ENCODE measurements at places on chromosomes 6 and 20.

- DNase-seq, result no peak
Measured at GRCh38 chr20:47118206-47118605, 223.6 kb downstream of the EYA2 start.

GRCh38 chr20:49676581-49677291 lies 36.9 kb downstream of the B4GALT5 start:
- DNase-seq, result no peak

DNA sequence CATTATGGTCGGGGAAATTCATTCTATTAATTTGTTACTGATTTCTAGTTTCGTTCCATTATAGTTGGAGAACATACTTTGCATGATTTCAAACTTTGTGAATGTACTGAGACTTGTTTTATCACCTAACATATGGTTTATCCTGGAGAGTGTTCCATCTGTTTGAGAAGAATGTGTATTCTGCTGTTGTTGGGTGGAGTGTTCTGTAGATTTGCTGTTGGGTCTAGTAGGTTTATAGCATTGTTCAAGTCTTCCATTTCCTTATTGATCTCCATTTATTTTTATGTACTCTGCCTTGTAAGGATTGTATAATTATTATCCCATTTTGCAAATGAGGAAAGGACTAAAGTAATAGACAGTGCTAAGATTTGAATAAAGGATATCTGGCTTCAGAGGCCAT lies 85.4 kb downstream of the RREB1 start:
- DNase-seq, result no peak

DNA sequence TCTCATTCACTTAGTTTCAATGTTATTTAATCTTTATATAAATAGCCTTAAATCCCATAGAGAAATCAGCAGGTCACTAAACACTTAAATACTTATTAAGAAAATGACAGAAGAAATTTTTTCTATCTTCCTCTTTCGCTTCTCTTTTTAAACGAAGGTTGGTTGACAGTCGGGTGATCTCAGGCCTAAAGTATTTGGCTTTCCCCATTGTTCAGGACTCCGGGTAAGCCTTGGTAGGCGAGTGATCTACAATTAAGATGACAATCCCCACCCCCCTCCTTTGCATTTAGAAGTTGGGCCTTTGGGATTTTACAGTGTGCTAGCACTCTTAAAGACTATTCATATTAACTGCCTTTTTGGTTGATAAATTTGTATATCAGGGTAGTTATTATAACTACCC lies 19.7 kb upstream of the UTRN start:
- no peak for DNase-seq

GRCh38 chr20:58010186-58010585 lies 218.3 kb downstream of the ANKRD60 start:
- DNase-seq, result no peak

- DNase-seq, result no peak
Measured at GRCh38 chr20:38601216-38602184, at the start of gene ARHGAP40. Gene ARHGAP40 (plus strand): TSS chr20:38601809.

DNA sequence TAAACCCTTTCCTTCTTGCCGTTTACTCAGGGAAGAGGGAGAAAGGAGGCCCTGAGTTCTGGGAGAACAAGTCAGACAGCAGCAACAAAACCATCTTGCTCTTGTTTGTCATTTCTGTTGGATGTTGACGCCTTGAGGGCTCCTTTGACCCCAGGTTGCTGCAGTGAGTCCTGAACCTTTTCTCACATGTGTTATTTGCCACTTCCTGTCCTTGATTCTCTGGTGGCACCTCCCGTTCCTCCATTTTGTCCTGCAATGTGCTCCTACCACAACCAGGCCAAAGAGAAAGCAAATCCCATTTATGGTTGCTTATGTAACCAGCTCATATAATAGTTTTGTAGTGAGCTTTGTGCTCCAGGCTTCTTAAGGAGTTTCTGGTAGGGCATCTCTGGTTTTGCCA lies 66.6 kb upstream of the ADGRF4 start:
- no peak for DNase-seq

- no peak for DNase-seq
Measured at GRCh38 chr6:35477551-35478179, 9.5 kb downstream of the RPL10A start.

- DNase-seq, result no peak
Measured at GRCh38 chr6:43900560-43900915, 130.5 kb downstream of the VEGFA start.

DNA sequence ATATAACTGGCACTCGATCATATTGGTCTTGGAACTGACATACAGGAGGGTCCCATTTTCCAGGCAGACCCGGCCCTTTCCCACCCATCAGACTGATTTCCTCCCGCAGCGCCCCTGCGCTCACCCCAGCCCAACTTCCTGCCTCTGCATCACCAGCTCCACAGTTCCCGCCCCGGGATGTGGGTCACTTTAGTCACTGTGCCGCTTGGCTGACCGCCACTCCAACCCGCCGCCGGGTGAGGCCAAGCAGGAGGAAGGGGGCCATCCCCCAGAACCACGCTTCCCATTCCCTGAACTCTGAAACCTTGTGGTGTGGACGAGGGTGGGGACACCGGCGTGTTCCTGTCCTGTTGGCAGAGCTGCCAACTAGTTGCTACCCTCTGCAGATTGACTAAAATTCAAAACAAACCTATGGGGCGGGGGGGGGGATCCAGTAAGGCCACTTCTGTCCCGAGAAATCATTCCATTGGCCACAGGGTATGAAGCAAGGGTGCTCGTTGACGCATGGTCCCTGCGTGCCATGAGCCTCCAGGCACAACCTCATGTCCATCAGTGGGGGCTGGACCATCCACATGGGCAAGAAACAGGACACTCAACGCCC lies 12.3 kb downstream of the TGM2 start:
- no peak for DNase-seq

GRCh38 chr20:2604506-2604835 lies 48.0 kb upstream of the NOP56 start:
- DNase-seq, result no peak

GRCh38 chr6:105212587-105212986 lies 32.8 kb upstream of the POPDC3 start:
- no peak for DNase-seq

GRCh38 chr20:59393142-59393541 lies 92.7 kb downstream of the EDN3 start:
- no peak for DNase-seq

DNA sequence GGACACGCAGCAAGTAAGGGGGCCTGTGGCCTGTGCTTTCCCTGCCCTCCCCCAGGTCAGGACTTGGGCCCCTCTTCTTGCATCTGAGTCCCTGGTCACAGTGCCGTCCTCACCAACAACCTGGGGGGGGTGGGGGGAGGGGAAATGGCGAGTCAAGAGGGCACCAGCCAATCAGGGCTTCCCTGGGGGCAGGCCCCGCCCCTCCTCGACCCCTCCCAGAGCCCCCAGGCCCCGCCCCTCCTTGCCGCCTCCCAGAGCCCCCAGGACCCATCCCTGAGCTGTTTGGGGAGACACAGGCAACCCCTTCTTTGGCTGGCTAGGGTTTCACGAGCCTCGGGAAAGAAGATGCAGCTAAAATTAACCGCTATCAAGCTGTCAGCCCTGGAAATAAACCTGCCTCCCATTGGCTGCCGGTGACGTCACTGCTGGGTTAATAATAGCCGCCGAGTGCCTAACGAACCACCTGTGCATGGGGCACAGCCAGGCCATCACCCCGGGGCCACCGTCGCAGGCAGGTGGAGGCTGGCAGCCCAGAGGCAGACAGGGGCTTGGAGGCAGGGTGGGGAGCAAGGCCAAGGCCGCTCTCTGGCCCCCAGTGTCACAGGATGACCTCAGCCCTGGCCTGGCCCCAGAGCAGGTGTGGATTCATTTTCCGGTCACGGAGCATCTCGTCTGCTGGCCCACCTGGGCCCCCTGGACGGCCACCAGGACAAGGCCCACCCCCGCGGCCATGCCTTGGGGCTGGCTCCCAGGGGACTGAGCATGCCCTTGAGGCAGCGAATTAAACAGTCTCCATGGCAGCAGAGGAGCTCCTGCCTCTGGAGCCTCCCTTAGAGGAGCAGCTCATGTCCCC lies 3.2 kb upstream of the EEF1A2 start:
- peak; percentile 82 for DNase-seq

DNA sequence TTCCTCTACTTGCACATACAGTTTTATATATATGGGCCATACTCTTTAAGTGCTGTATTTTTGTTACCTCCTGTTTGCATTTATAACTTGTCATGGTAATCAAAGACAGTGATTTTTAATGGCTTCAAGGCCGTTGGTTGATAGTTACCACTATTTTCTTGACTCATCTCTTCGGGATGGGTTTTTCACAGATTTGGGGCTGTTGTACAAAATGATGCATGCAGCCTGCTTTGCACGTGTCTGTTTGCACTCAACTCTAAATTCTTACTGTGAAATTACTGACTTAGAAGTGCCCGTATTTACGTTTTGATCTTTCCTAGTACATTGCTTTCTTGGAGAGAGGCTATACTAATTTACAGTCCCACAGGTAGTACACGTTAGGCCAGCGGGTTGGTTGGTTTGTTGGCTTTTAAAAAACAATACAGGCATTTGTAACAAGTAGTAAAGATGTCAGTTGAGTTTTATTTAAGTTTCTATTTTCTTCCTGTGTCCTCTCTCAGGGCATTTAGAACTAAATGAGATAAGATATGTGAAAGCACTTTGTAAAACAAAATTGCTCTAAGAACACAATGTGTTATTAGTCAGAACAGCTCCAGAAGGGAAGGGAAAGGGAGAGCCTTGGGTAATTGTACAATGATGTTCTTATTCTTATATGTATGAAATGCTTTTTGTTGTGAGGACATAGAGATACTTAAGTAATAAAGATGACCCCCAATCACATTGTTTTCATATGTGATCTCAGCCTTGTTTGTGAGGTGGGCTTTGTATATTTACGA lies 11.7 kb downstream of the JARID2 start:
- no peak for DNase-seq

GRCh38 chr6:82910395-82910794 lies 155.2 kb downstream of the UBE3D start:
- no peak for DNase-seq

DNA sequence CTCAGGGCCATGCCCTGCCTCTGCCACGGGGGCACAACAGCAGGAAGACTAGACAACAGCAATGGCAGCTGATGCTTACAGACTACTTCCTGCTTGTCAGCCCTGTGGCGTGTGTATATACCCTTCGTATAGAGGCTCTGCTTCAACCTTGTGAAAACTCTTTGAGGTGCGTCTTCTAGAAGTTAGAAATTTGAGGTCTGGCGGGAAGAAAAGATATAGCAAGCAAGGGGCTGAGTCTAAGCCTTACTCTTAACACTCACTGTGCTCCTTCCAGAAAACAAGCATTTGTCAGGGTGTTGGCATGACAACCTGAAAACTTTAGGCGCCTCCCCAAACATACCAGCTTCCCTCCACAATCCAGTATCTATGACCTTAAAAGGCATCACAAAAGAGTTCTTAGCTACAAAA lies 33.3 kb downstream of the JPH2 start:
- no peak for DNase-seq

DNA sequence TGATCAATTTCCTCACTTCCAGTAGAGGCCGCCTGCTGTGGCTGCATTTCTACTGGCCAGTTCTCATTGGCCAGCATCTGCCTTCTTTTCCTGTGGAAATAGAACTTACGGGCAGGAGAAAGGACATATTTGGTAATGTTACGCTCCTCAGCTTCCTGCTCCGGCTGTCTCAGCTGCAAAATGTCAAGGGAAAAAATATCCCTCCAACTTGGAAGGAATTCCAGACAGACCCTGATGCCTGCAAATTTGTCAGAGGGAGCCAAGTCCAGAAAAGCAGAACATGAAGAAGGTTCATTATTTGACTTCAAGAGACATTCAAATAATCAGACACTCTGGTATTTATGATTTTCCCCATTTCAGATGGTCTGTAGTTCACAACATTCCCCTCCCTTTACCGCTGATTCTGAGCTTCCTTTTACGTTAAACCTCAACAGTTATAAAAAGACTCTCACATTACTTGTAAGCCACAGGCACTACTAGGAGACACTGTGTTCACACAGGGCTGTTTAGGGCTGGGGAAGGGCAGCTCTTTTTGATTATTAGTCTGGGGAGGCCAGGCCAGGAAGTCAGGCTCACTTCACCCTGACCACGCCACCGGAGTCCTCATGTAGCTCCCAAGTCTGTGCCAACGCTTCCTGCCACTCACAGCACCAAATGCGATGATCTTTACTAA lies 179.6 kb upstream of the CCN2 start:
- no peak for DNase-seq

- DNase-seq, result peak; percentile 61
Measured at GRCh38 chr20:3165473-3166337, 6.0 kb upstream of the FASTKD5 start.

DNA sequence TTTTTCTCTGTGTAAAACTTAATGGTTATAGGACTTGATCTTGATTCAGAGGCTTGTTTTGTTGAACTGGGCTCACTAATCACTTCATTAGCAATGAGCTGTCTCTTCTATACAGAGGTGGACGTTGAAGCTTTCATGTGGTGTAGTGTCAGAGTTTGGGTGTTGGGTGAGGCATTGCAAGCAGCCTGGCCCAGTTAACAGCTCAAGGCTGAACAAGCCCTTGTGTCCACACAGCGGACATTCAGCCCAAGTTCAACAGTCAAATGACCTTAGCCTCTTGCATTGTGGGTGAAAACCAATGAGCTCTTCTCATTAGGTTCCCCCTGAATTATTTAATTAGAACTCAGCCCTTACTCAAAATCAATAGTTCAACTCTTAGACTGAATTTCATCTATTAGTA lies 12.5 kb downstream of the COL10A1 start:
- DNase-seq, result no peak

- DNase-seq, result peak; percentile 28
Measured at GRCh38 chr6:26330859-26331217, 34.2 kb upstream of the BTN3A2 start.

DNA sequence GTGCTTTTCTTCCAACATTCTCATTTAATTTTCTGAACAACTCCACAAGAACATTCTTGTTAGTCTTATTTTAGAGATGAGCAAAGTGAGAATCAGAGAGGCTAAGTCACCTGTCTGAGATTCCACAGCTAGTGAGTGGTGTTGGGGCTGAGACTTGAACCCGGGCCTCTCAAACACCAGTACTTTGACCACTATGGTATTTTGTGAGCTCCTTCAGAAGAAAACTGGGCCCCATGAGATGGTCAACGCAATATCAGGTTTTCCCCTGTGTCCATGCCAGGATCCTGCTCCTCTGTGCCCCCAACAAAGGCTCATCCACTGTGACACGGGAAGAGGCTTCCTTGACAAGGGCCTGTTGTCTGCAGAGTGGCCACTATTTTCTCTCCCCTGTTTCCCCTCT lies 51.9 kb downstream of the MAFB start:
- DNase-seq, result no peak

DNA sequence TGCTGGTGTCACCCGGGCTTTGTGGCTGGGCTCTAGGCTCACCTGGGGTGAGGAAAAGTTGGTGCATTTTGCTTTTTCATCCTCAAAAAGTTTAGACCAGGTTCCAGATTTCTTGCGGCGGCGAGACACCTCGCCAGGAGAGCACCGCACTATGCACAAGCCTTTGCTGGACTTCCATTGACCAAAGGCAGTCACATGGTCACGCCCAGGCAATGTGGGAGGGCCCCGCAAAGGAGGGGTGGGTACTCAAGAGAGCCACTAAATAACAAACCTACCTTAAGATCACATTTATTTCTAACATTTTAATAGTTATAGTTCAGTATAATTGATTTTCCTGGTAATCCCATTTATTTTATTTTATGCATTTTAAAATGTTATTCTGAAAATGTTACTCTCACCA lies 3.0 kb upstream of the KIF16B start:
- DNase-seq, result no peak

Measured in SK-N-DZ (cell line).